ENCODE measurements at places on chromosomes 5 and 9.

GRCh38 chr5:64818245-64818644 is 49.5 kb downstream of the CWC27 start:
- DNase-seq = no peak

GRCh38 chr5:105836887-105837286 is 1833.8 kb downstream of the EFNA5 start:
- DNase-seq = no peak

DNA sequence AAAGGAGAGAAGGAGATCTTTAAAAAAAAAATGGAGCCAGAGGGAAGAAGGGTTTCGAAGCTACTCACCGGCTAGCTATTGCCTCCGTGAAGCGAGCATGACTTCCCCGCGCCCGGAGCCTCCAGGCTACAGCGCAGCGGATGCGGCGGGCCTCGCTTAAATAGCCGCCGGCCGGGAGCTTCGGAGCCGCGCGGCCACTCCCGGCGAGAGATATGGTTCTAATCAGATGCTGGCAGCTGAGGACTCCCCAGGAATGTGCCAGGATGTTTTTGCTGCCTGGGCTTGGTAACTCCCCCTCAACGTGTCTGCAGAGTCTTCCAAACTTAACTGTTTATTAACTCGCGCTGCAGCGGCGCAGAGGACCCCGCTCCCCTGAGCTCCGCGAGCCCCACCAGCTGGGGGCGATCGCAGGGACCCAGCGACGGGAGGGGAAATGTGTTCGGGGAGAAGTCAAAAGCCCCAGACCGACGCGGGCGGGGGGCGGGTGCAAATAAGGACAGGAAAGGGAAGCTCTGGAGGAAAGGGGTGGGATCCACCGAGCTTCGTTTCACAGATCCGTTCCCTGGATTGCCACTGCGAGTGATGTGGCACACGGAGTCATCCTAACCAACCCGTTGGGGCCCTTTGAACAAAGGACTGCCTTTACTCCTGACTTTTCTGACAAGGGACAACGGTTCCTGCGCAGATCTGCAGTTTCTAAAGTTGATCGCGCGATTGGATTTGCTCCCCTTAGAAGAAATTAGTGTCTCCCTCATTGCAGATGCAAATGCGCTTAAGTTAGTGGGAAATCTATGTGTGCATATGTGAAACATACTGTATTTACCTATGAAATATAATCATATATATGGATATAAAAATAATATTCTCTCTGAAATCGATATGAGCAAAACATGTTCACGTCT is at the start of gene DAB2:
Gene DAB2, minus strand, starts transcription at position 245 of the 902 bp plus-strand sequence. CDS start 30,660 bp downstream, outside the sequence.
- DNase-seq = peak; percentile 98

GRCh38 chr5:141868541-141868940 is 9.7 kb downstream of the PCDH1 start:
- DNase-seq = no peak

- DNase-seq = no peak
These were observed 9.9 kb downstream of the TMEM232 start for GRCh38 chr5:110716247-110717245.

GRCh38 chr9:32490601-32491000 is 35.4 kb downstream of the RIGI start:
- no peak for DNase-seq

- peak; percentile 53 for DNase-seq
These were observed 236.2 kb upstream of the NFIL3 start for GRCh38 chr9:91659529-91660495.

- DNase-seq = no peak
These were observed 448 bp upstream of the GPRIN1 start for GRCh38 chr5:176610435-176610773.

- DNase-seq = no peak
These were observed 126.7 kb upstream of the SHB start for GRCh38 chr9:38195737-38196161.

- DNase-seq = no peak
These were observed 40.0 kb upstream of the FOXE1 start for GRCh38 chr9:97813072-97813471.

GRCh38 chr5:104199771-104200170 is 637.2 kb upstream of the NUDT12 start:
- DNase-seq = no peak

DNA sequence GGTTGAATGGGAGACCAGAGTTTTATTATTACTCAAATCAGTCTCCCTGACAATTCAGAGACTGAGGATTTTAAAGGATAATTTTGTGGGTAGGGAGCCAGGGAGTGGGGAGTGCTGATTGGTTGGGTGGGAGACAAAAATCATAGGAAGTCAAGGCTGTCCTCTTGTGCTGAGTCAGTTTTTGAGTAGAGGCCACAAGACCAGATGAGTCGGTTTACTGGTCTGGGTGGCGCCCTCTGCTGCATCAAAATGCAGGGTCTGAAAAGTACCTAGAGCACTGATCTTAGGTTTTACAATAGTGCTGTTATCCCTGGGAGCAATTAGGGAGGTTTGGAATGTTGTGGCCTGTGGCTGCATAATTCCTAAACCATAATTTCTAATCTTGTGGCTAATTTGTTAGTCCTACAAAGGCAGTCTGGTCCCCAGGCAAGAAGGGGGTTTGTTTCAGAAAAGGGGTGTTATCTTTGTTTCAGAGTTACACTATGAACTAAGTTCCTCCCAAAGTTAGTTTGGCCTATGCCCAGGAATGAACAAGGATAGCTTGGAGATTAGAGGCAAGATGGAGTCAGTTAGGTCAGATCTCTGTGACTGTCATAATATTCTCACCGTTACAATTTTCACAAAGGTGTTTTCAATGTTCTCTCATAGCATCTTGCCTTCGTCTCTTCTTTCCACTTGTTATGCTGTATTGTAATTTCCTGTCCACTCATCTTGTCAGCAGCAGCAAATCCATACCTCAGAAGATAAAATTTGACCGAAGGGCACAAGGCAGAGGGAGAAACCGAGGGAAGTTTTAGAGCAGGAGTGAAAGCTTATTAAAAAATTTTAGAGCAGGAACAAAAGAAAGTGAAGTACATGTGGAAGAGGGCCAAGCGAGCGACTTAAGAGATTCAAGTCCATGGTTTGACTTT is 59.2 kb upstream of the CLINT1 start:
- DNase-seq = peak; percentile 77

GRCh38 chr9:101477736-101478135 is 42.2 kb upstream of the ALDOB start:
- peak; percentile 52 for DNase-seq

- DNase-seq = peak; percentile 60
These were observed 136.3 kb upstream of the RASEF start for GRCh38 chr9:83199240-83199639.

- DNase-seq = no peak
These were observed 26.2 kb downstream of the AGTPBP1 start for GRCh38 chr9:85715587-85715986.

DNA sequence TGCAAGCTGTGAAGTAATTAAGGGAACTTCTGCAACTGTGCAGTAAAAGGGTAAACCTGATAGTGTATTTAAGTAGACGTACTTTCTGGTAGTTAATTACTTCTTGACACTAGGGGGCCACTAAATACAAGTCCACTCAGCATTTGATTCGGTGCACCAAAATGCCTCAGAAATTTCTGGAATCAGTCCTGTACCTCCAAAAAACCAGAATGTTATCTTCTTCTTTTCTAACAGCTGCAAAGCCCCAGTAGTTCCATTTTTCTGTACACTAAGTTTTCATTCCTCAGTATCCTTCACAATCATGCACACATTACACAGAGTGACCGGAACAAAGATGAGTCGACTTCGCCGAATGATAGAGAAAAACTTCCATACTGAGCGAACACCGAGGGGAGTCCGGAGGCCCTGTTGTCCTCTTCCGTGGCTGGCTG is 484 bp downstream of the GFM2 start:
- peak; percentile 50 for DNase-seq

DNA sequence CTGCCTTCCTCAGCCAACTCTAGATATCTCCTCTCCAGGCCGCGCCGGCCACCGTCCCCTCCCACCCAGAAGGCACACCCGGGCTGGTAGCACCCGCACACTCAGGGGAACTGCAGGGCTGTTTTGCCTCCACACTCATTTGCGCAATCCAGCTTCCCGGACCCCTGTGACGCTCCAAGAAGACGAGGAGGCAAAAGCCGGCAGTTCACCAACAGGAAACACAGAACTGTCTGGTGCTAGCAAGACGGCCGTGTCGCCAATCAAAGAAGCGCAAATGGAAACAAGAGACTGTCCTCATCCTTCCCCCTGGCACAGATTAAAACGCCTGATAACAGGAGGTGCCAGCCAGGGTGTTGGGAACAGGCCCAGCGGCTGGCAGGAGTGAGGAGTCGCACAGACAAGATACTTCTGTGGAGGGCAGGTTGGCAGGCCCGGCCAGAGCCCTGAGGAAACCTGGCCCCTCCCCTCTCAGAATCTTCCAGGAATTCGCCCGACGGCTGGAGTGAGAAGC is 7.8 kb downstream of the AGPAT2 start:
- DNase-seq = no peak

DNA sequence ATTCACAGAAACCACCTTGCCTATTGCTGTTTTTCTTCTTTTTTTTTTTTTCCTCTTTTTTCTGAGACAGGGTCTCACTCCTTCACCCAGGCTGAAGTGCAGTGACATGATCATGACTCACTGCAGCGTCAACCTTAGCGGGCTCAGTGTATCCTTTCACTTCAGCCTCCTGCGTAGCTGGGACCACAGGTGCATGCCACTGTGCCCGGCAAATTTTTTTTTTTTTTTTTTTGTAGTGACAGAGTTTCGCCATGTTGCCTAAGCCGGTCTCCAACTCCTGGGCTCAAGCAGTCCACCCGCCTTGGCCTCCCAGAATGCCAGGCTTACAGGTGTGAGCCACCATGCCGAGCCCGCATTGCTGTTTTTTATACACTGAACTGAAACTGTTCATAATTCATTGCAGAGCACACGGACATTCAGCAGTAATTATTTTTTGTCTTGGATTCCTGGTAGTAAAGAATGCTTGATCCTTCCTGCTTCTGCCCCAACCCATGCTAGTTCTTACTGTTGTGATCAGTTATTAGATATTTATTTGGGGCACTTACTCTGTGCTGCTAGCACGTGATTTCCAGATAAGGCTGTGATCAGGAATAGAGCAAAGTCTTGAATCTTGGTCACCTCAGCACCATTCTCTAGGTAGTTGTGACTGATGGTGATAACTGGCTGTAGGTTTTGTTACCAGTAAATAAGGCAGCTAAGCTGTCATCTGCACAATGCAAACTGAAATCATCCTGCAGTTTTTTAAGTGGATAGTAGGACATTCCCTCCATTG is 14.0 kb downstream of the MAP3K1 start:
- DNase-seq = no peak

GRCh38 chr5:61228229-61228628 is 66.0 kb upstream of the SMIM15 start:
- no peak for DNase-seq

DNA sequence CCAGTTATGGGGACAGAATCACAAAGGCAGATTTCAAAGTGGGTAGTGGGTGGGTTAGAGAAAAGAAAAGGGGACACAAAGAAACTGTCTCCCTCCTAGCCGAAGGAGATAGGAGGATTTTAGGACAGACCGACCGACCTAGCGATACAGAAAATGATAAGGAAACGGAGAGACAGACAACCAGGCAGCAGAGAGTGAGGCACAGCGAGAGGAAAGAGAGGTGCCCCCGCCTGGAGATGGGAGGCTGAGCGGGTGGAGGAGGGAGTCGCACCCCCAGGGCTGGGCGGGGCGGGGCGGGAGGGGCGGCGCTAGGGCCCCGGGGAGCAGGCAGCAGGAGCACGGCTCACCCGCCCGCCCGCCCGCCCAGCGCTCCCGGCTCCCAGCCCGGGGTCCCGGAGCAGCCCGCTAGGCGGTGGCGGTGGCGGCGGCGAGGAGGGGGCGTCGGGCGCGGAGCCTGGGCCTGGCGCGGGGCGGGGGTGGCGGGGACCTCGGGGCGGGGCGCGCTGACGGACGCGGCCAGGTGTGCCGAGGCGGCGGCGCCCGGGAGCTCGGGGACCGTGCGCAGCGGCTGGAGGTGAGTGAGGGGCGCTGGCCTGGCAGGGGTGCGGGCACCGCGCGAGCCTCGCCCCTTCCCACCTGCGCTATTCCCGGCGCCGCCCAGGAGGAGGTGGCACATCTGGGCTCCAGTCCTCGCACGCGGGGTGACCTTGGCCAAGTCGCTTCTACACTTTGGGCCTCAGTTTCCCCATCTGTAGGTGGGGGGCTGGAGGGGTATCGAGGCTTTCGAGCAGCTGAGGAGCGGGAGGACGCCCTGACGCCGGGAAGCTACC is 15.9 kb upstream of the SYNPO start:
- DNase-seq = peak; percentile 40

GRCh38 chr9:37309136-37309535 is 113.4 kb upstream of the GRHPR start:
- peak; percentile 86 for DNase-seq

- DNase-seq = no peak
These were observed 366.4 kb upstream of the RIOK2 start for GRCh38 chr5:97549496-97549895.

- DNase-seq = no peak
These were observed 22.5 kb downstream of the POLR1E start for GRCh38 chr9:37508135-37508833.

GRCh38 chr5:257148-257547 is 14.3 kb upstream of the PDCD6 start:
- no peak for DNase-seq

DNA sequence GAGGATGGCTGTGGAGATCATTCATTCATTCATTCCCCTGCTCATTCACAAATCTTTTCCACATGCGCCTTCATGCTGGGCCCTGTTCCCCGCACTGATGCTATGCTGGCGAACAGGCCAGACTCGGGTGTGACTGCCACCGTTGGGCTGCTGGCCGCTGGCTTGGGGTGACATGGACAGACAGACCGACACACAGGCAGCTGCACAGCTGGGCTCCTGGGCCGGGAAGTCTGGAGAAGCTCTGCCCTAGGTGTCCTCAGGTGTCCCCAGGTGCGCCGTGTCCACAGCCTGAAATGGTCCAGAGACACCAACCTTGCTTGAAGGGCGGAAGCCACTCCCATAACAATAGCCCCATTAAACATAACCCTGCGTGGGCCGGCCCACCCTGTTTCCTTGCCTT is 35.0 kb upstream of the BARHL1 start:
- DNase-seq = no peak

DNA sequence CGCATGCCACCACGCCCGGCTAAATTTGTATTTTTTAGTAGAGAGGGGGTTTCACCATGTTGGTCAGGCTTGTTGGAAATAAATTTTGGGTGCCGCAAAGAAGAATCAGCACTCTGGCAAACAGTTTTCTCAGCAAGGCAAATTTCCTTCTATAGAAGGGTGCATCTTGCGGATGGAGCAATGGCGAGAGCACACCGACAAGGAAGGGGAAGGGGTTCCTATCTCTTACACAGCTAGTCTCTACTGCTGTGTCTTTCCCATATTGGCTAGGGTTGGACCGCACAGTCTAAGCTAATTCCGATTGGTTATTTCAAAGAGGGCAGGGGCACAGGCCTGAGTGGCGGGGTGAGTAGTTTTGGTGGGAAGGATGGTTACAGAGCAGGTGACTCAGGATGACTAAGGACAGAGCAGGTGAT is 707 bp downstream of the GTF3C5 start:
- no peak for DNase-seq

Data from EH (cell line).